ENCODE measurements at places on chromosomes 1 and 21.
A peak's percentile ranks its signal among the peaks of the same experiment; 100 is the strongest.

- no peak for DNase-seq
Observed at GRCh38 chr1:226737819-226738420, 1.2 kb downstream of the ITPKB start.

GRCh38 chr1:41051022-41051421 lies 29.5 kb upstream of the SLFNL1 start:
- no peak for DNase-seq

GRCh38 chr1:173484276-173484675 lies 7.1 kb downstream of the PRDX6 start:
- no peak for DNase-seq

- no peak for DNase-seq
Observed at GRCh38 chr1:216688127-216688657, 35.0 kb downstream of the ESRRG start.

DNA sequence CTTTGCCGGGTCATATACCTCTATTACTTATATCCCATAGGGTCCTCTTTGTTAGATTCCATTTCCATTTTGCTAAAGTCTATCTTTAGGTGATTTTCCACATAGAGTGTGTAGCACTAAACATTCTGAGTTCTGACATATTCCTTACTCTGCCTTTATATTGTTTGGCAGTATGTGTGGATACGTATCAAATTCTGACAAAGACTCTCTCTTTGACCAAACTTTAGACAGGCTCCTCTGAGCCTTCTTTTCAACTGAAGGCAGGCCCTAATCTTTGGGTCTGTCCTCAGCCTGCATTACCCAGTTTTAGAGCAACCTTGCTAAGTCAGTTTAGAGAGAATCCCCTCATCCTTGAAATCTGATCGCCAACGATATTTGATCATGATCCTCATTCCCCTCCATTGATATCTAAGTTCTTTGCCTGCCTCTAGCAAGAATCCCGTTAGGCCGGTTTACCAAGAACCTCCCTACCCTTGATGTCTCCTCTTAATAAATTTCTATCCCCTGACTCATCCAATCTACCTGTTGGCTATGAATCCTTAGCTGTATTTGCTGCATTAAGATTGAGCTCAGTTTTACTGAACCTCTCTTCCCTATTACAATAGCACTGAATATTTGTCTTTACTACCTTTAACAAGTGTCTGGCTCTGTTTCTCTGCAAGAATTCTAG lies 10.4 kb upstream of the PPT1 start:
- peak; percentile 97 for DNase-seq

DNA sequence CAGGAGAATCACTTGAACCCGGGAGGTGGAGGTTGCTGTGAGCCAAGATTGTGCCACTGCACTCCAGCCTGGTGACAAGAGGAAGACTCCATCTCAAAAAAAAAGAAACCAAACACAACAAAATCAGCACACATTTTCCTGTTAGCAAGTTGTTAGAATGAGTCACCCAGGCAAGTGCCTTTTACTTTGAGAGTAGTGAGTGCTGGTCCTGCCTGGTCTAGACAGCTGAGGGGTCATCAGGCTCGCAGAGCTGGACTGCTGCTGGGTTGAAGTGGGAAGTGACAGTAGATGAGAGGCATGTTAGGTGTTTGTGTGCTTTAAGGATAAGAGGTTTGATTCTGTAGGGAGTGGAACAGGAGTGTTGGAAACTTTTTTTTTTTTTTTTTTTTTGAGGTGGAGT lies 31.9 kb downstream of the GNPAT start:
- DNase-seq = no peak

DNA sequence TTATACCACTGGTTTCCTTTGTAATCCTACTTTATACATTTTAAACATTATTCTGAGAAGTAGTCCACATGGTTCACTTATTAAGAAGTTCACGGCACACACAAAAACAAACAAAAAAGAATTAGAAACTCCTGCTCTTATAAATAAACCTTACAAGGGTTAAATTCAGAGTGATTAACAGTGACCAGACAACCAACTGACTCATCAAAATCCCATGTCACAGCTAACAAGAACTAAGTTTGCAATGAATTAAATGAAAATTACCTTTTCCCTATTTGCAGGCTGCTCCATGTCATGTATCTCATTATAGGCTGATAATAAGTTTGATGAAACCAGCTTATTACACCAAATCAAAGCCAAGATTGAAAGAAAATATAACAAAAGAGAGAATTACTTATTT lies 77.5 kb downstream of the PUM1 start:
- DNase-seq = no peak

DNA sequence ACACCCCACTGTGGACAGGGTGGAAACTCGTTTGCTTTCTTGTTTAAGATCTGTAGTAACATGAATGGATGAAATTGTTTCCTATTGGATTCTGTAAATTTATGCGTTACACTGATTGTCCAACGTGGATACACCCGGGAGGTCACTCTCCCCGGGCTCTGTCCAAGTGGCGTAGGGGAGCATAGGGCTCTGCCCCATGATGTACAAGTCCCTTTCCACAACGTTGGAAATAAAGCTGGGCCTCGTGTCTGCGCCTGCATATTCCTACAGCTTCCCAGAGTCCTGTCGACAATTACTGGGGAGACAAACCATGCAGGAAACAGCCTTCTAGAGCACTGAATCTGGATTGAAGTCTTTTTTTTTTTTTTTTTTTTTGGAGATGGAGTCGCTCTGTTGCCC lies 1.4 kb downstream of the RCC1 start:
- no peak for DNase-seq

GRCh38 chr1:235279694-235280093 lies 48.3 kb downstream of the ARID4B start:
- DNase-seq = no peak

DNA sequence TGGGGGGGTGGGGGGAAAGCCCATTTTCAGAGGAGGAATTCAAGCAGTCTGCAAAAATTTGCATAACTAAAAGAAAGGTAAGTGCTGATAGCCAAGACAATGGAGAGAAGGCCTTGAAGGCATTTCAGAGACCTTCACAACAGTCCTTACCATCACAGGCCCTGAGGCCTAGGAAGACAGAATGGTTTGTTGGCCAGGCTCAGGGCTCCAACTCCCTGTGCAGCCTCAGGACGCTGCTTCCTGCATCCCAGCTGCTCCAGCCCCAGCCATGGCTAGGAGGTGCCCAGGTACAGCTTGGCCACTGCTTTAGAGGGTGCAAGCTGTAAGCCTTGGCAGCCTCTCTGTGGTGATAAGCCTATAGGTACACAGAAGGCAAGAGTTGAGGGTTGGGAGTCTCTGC lies 571.6 kb downstream of the MATN1 start:
- no peak for DNase-seq

GRCh38 chr1:225950905-225951497 lies 10.0 kb upstream of the LEFTY2 start:
- DNase-seq = no peak

DNA sequence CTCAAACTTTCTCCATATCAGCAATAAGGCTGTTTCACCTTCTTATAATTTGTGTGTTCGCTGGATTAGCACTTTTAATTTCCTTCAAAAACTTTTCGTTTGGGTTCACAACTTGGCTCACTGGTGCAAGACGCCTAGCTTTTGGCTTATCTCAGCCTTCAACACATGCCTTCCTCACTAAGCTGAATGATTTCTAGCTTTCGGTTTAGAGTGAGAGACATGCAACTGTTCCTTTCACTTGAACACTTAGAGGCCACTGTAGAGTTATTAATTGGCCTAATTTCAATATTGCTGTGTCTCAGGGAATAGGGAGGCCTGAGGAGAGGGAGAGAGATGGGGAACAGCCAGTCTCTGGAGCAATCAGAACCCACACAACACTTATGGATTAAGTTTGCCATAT lies 41.2 kb upstream of the IFNLR1 start:
- no peak for DNase-seq

DNA sequence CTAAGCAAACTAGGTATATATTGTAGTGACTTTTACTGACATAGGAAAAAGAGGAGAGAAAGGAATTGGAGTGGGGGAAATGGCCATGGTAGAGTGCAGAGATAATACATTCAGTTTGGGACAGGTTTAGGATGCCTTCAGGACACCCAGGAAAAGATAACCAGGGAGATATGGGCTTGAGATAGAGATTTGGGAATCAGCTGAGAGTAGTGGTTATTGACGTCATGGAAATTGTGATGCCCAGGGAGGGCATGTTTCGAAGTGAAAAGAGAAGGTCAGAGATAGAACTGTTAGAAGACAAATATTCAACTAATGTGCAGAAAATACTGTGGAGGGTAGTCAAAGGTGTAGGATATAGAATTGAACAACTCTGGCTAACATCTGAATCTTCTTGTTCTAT lies 40.6 kb downstream of the CAMSAP2 start:
- DNase-seq = no peak

- DNase-seq = no peak
Observed at GRCh38 chr1:22408230-22408629, 43.4 kb upstream of the ZBTB40 start.

- DNase-seq = no peak
Observed at GRCh38 chr1:19455353-19455752, 30.0 kb downstream of the CAPZB start.

- DNase-seq = no peak
Observed at GRCh38 chr1:179090522-179090921, 8.7 kb downstream of the TOR3A start.

DNA sequence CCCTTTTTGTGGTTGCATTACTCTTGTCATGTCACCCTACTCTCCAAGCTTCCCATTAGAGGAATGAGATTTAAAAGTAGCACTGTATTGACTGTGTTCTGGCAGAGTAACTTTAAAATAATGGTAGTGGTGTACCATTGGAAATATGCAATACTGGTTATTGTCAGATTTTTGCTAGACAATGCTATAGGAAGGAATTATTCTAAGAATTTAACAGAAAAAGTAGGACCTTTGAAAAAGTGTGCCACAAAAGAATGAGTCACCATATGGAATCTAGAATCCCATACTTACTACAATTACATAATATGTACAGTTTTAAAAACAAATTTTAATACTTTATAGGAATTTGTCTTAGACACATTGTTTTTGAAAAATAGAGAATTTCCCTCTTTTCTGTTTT lies 13.8 kb downstream of the MIER1 start:
- no peak for DNase-seq

- no peak for DNase-seq
Observed at GRCh38 chr1:100151679-100152078, 18.7 kb downstream of the TRMT13 start.

DNA sequence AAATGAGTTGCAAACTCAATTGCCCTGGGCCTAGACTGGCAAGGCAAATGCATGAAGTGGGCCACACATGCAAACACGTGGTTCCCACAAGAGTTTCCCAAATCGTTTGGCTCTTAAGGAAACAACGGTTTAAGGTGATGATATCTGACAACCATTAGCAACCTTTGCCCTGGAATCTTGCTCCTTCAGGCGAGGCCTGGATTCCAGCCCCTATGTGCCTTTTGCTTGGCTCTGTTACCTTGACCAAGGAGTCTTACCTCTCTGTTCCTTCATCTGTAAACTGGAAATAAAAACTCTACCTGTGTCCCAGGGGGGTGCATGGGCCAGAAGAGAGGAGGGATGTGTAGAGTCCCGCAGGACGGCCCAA lies 72.1 kb upstream of the CASZ1 start:
- DNase-seq = no peak

- DNase-seq = no peak
Observed at GRCh38 chr1:225595974-225596551, 56.9 kb downstream of the ENAH start.

- no peak for DNase-seq
Observed at GRCh38 chr1:178183796-178184195, 89.9 kb downstream of the RASAL2 start.

DNA sequence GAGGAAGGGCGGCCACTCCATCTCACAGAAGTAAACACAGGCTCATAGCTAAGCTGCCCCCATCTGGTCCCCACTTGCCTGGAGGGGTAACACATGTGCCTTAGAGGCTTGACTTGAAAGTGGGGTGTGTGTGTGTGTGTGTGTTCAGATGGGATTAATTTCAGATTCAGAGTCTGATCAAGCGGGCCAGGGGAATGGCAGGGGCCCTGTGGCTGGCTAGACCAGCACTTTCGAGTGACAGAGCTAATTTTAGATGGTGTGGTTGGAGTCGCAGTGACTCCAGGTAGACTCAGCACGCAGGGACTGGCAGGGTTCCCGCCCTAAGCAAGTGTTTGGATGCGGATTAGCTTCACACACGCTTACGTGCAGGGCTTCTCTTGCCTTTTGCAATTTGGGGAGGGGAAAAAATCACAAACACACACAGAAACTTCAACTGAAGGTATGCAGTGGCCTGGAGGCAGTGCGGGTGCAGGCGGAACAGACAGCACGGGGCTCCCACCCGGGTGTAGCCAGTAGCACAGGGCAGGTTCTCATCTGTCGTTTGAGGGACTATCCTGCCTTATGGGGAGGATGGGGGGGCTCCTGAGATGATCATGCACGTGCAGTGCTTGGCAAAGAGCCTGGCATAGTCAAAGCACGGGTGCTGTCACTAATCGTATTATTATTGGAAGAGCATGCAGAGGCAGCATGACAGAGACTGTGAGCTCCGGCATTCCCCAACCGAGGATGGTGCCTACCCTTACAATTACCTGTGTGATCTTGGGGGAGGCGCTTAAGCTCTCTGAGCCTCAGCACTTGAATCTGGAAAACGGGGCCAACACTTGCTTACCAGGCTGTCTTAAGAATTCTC lies 1.3 kb downstream of the EDN2 start:
- no peak for DNase-seq
